Caki2 (cell line): ENCODE measurements at places on chromosomes 4 and X.

DNA sequence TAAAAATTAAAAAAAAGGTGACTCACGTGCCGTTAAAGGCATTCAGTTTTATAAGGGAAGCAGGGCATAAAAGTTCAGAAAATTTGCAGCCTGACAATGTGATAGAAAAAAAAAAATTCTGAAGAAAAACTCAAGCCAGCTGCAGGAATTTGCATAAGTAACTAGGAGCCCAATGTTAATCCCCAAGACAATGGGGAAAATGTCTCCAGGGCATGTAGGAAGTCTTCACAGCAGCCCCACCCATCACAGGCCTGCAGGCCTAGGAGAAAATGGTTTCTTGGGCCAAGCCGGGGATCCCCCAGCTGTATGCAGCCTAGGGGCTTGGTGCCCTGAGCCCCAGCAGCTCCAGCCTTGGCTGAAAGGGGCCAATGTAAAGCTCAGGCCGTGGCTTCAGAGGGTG, 31.2 kb downstream of the CHM start:
- DNase-seq: no peak

GRCh38 chr4:112519689-112520597, 4.0 kb upstream of the NEUROG2 start:
- DNase-seq: no peak

DNA sequence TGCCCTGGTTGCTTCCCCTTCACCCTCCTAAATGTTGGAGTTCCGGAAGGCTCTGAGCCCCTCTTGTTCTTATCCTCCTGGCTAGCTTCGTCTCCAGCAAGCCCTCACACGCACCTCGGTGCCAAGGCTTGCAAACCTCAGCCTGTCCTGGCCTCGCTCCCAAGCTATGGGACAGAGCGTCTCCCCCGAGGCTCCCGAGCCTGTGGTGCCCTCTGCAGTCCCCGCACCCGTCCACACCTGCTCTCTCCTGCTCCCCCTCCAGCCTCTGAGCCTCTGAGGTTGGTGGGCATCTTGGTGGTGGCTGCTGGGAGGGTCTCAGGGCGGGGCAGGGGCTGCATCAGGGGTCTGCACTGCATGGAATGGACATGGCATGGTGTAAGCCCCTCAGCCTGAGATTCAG, 63.2 kb downstream of the TRMT44 start:
- DNase-seq: no peak

- DNase-seq: no peak
Observed at GRCh38 chr4:26692014-26692726, 108.3 kb downstream of the TBC1D19 start.

GRCh38 chr4:107265859-107266258, 229.7 kb upstream of the DKK2 start:
- DNase-seq: no peak

GRCh38 chr4:154583677-154584076, 6.9 kb downstream of the FGA start:
- no peak for DNase-seq
